ENCODE measurements at places on chromosomes 6 and 20.

- no peak for DNase-seq
These were observed 251.2 kb downstream of the GJA1 start for GRCh38 chr6:121686611-121687023.

DNA sequence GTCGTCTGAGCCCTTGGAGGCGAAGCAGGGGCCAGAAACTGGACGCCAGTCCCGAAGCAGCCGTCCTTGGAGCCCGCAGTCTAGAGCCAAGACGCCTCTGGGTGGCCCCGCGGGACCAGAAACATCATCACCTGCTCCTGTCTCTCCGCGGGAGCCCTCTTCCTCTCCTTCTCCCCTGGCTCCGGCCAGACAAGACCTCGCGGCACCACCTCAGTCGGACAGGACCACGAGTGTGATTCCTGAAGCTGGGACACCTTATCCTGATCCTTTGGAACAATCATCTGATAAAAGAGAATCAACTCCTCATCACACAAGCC, 416 bp downstream of the RSPH4A start:
- no peak for DNase-seq

GRCh38 chr20:47549671-47550070, 48.0 kb downstream of the NCOA3 start:
- DNase-seq: no peak

DNA sequence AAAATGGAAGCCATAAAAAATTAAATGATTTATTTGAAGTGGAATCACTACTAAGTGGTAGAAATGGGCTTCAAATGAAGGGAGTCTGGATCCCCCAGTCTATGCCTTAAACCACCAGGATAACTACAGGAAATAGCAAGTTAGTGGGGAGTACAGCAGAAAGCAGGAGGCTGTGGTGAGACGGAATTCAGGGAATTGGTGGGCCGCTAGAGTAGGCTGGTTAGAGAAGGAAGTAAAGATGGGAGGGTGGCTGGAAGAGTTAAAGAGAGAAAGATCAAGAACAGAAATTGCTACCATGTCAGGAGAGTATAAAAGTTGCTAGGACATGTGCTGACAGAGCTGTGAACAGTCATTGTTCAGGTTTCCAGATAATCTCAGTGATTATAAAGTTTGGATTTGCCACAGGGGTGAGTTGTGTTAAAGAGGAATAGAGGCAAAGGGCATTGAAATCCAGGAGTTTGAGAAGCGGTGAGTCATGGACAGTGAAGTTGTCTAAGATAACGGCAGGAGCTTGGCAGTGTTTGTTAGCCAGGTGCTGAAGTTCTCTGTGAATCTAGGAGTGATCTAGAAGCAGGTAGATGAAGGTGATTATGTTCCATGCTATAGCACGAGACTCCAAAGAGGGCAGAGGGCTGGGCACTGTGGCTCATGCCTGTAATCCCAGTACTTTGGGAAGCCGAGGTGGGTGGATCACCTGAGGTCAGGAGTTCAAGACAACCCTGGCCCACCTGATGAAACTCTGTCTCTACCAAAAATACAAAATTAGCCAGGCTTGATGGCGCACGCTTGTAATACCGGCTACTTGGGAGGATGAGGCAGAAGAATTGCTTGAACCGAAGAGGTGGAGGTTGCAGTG, 13.7 kb upstream of the HINT3 start:
- no peak for DNase-seq

- no peak for DNase-seq
These were observed 158.2 kb downstream of the AKAP7 start for GRCh38 chr6:131293472-131293911.

DNA sequence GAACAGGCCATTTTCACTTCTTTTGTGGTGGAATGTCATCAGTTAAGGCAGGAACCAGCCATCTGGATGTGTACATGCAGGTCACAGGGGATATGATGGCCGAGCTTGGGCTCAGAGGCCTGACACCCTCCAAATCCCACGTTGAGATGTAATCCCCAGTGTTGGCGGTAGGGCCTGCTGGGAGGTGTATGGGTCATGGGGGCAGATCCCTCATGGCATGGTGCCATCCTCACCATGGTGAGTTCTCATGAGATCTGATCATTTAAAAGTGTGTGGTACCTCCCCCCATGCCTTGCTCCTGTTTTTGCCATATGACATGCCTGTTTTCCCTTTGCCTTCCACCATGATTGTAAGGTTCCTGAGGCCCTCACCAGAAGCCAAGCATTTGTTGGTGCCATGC, 26.8 kb downstream of the WDR27 start:
- no peak for DNase-seq

Measured in stimulated activated CD4-positive, alpha-beta T cell treated with anti-CD3 and anti-CD28 coated beads, Interleukin-1b, Interleukin-23, amount 100 ng/mL, for 1 hour (primary cell).